Psoas muscle (tissue), 8 donors: ENCODE measurements at places on chromosomes 1 and 21.

- no peak for DNase-seq
Observed at GRCh38 chr1:204447190-204447589, 35.6 kb upstream of the PPP1R15B start.

DNA sequence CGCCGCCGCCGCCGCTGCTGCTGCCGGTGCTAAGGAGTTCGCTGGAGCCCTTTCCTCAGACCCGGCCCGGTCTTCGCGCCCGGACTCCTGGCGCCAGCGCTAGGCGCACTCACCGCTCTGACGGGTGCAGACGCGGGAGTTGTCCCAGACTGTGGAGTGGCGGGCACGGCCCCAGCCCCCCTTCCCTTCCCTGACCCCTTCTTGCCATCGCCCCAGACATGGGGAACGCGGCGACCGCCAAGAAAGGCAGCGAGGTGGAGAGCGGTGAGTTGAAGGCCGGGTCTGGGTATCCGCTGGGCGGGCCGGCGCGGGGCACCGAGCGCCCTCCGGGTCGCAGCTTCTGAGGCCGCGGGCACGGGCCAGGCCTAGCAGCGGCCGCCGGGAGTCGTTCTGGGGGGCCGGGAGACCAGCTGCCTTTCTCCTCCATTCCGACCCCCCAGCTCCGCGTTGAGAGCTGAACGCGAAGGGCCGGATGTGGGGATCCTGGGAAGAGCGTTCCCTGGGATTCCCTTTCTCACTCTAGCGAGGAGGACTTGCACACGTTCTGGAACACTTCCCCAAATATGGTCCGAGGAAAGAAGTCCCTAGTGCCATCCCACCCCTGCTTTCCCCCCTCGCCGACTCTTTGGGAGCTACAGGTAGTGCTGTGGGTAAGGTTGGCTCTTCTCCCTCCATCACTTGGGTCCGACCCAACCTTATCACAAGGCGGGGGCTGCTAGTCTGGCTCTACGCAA is 65.8 kb upstream of the PRKACB start:
- peak; percentile 48 for DNase-seq

- no peak for DNase-seq
Observed at GRCh38 chr1:219432191-219432606, 180.7 kb downstream of the ZC3H11B start.

DNA sequence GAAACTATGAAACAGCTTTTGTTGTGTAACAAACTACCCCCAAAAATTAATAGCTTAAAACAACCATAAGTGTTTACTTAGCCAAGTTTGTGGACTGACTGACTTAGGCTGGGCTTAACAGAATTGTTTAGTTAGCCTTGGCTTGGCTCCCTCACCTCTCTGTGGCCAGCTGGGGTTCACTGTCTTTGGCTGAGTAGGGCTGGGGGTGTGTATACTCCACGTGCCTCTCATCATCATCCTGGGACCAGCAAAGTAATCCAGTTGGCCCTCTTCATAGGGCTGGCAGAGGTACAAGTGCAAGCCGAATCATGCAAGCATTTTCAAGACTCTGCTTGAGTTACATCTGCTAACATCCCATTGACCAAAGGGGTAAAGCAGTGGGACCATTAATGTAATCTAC is 252.3 kb downstream of the BRINP2 start:
- DNase-seq = no peak

DNA sequence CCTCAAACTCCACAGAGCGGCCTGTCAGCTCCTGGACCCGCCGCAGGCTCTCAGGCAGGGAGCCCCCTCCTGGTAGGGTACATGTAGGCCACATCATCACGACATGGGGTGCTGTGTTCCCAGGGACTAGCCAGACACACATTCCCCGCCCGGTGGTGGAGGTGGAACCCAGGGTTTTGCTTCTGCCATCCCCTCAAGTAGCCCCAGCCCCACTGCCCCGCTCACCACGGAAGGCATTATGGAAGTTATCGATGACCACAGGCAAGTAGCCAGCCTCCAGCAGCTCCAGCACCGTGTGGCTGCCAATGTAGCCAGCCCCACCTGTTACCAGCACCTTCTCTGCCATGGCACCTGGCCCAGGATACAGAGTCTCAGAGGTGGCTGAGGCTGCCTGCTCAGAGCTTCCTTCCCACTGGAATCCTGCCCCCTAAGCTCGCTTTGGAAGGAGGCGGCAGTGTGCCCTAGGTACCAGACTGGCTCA is 1.9 kb downstream of the GALE start:
- DNase-seq = peak; percentile 54

DNA sequence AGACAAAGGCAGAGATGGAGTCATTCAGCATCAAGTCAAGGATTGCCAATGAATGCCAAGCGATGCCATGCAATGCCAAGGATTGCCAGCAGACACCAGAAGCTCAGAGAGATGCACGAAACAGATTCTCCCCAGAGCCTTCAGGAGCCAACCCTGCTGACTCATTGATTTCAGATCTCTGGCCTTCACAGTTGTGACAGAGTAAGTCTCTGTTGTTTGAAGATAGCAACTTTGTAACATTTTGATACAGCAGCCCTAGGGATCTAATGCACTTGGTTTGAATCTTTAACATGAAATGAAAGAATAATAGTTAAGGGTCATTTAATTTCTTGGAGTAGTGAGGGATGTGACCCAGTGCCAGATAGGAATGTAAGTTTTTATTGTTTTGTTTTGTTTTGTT is 287.4 kb upstream of the RUNX1 start:
- no peak for DNase-seq

GRCh38 chr1:55611123-55611522 is 396.0 kb upstream of the USP24 start:
- no peak for DNase-seq

GRCh38 chr1:37999430-38000232 is 5.7 kb downstream of the FHL3 start:
- DNase-seq = peak; percentile 59

GRCh38 chr1:83928396-83928795 is 70.5 kb downstream of the TTLL7 start:
- DNase-seq = no peak

DNA sequence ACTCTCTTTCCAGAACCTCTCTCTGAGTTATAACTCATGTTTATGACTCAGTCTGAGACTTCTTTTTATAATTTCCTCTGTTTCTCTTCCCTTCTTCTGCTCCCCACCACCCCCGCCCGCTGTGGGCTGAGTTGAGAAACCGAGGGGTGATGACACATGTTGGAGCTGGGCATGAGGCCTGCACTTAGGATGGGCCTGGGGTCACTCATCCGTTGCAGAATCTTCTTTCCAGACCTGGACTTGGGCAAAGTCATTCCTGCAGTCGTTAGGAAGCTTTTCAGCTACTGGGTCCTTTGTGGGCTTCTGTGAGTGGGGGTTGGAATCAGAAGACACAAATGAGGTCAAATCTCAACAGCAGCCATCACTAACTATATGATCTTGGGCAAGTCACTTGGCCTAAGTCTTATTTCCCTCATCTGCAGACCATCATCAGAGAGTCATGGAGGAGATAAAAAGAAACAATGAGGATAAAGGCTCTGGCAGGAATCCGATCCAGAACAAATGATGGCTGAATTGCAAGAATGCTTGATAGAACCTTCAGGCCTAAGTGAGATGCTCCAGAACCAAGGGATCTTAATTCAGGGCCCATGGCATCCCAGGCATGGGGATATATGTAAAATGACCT is 53.4 kb downstream of the RPS6KA1 start:
- DNase-seq = peak; percentile 37

- DNase-seq = no peak
Observed at GRCh38 chr1:80375662-80376061, 1369.1 kb upstream of the ADGRL4 start.

DNA sequence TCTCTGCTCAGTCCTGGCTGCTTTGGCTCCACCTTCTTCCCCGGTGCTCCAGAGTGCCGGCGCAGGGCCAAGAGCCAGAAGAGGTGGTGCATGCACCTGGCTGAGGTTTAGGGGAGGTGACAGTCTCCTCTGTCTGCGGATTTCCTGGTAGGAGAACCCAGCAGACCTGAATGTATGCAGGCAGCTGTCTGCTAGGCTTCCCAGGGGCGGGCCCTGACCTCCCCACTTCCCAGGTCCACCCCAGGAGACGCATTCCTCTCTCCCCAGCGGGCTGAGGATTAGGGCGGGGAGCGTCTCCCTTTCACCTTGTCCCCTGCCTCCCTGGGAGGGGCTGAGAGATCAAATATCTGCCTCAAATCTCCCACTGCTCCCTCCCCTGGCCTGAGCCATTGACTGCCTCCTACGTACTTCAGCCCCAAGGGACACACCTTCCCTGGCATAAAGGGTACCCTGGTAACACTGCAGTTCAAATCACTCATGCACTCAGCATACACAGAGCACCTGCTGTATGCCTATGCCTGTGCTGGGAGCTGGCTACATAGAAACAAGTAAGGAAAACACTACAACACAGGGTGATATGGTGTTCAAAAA is 27.5 kb downstream of the DMBX1 start:
- DNase-seq = peak; percentile 20

DNA sequence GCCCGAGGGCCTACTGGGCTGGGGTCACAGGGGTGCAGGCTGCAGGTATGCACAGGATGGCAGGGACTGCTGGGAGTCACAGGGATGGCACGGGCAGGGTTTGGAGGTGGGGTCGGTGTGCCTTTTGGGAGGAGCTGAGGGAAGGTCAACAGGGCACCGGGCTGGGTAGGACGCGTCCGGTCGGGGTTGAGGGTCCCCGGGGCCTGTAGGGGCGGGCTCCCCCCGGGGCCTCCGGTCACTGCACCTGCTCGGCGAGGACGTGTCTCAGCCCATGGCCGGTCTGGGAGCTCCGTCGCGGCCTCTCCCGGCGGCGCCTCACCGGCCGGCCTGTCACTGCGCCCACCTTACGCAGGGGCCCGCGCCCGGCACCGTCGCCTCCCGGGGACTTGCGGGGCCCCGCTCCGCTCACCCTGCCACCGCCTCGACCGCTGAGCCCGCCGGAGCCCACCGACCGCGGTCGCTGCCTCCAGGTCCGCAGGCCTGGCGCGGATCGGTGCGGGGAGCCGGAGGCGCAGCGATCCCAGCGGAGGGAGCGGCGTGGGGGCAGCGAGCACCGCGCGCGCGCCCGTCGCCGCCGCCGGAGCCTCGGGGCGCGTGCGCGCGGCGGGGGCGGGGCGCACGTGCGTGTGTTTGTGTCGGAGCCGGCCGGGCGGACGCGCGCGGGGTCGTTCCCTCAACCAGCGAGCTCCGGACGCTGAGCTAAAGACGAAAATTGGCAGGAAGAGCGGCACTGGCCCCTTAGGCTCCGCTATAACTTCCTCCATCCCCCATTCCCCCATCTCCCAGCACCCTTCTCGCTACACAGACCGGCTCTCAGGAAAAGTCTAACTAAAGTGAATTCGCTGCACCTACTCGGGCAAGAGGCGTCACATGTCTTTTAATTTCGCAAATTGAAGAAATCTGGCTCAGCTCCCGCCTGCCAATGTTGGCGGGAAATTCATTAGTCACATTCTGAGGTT is at the start of gene AMIGO1:
Gene AMIGO1 (minus strand): TSS at position 552 of the 959 bp plus-strand sequence. CDS start 815 bp downstream, outside the sequence.
- DNase-seq = peak; percentile 80

- DNase-seq = no peak
Observed at GRCh38 chr1:210228158-210228557, 4.4 kb upstream of the SERTAD4 start.

GRCh38 chr1:97791251-97791650 is 129.6 kb downstream of the DPYD start:
- no peak for DNase-seq

- no peak for DNase-seq
Observed at GRCh38 chr1:29342351-29342750, 106.0 kb downstream of the PTPRU start.

- no peak for DNase-seq
Observed at GRCh38 chr1:165454091-165454610, 9.2 kb upstream of the RXRG start.

DNA sequence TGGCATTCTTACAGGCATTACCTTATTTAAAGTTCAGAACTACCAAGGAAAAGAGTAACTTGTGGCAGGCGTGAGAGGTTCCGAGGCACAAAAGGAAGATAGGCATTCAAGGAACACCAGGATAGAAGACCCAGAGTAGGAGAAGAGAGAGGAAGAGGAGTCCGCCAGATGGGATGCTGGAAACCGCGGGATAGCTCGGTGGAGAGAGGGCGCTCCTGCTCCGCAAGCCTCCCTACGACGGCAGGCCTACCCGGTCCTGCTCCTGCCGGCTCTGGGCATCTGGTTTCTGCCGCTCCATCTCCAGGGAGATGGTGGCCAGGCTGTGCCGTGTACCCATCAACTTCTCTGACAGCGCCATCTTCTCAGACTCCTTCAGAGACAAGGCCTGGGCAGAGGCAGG is 5.4 kb upstream of the NBPF1 start:
- DNase-seq = peak; percentile 55

DNA sequence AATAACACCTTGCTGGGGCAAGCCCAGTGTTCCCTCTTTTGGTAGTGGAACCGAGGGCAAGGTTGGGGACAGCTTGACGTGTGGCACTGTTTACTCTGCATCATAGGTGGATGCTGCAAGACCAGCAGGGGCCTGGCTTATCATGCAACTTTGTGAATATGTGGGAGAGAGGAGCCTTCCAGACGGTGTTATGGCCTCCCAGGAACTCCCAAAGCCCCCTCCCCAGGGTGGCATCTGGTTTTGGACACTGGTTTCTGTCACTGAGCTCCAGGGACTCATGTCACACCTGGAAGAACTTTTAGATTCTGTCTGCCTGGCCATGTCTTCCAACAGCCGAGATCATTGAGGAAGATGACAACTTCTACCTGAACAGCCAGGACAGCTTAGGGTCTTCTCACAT is 1.4 kb upstream of the TLR5 start:
- DNase-seq = no peak
